ENCODE measurements at places on chromosomes 7 and 10. TPM values are rescaled to one million over a fixed set of nuclear protein-coding genes. Genes with fewer than 3 reads are reported as not detected.
A peak's percentile ranks its signal among the peaks of the same experiment; 100 is the strongest.

- no peak for DNase-seq
Observed at GRCh38 chr10:125231116-125231812, 70.9 kb upstream of the CTBP2 start.

EPO gene
- total RNA-seq: 0.58 TPM

DNA sequence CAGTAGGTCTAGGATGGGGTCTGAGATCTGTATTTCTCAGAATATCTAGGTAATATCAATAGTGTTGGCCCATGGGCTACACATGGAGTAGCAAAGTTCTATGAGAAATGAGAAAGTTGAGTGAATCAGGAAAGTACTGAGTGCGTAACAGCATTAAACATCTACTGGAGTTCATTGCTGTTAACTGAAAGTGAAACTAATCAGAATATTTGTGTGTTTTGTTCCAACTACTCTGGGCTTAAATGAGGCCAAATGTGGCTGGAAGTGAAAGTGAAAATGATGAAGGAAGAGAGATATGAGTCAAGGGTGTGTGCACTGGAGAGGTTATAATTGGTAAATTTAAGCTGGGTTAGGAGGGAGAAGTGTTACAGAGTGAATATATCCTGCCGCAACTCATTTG is 46.5 kb downstream of the TMEM106B start:
- no peak for DNase-seq

PRR15 gene
- 0.77 TPM for total RNA-seq

DNA sequence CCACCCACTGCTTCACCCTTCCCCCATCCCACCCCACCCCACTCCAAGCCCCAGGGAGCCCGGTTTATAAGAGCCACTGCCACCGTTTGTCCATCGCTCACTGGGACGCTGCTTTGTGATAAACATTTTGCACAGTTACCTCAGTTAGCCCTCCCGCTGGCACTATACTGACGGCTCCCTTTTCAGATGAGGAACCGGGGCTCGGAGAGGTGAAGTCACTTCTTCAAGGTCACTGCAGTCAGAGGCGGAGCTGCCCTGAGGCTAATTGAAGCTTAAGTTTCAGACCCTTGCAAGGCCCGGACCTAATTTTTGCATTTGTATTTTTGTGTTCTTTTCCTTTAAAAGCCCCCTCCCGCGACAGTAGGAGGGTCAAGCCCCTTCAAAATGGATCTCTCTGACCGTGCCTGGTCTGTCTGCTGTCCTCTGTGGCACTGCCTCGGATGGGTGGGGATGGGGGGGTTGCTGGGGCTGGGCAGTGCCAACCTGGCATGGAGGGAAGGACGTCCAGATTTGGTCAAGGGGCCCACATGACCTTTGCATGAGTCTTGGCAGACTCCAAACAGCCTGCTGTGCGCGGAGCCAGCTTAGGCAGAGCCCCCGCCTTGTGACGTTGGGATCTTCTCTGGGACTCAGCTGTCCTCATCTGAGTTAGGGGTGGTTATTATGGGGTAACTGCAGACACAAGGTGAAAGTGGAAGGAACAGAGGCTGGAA is 17.7 kb upstream of the NODAL start:
- peak; percentile 42 for DNase-seq

VIPR2 gene
- total RNA-seq: 3.1 TPM

GRID2IP gene
- total RNA-seq: not detected

GIMAP1 gene
- total RNA-seq: not detected

PALD1 gene
- total RNA-seq: 20.4 TPM

- DNase-seq: no peak
Observed at GRCh38 chr10:11218395-11218794, 200.7 kb downstream of the CELF2 start.

HKDC1 gene
- total RNA-seq: 0.30 TPM

GRCh38 chr7:141986923-141987322 is 8.8 kb upstream of the MGAM start:
- no peak for DNase-seq

DNA sequence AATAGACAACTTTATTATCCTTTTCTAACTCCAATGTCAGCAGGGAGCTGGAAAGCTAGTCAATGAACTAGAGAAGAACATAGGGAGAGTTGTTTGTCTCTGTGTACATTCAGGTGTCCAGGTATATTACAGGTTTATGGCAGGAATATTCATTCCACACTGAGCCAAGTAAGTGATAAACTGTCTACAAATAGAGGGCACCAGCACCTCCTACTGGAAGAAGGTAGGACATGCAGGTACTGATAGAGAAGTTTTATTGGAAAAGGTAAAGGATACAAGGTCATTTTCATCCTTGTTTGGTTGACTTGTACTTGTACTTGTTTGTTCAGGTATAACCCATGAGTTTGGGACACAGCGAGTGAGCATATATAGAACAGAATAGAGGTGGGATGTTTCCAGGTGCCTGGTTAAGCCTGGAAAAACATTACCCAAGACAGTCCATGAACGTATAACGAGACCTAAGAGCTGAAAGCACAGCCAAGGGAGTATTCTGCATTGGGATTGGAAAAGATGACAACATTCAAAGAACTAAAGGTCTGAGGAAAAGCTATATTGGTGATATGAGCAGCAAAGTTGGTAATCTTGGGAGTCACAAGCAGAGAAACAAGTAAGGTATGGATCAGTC is 61.4 kb upstream of the PPP1R3C start:
- DNase-seq: peak; percentile 60

GRCh38 chr10:126223512-126224067 is 164.7 kb downstream of the ADAM12 start:
- DNase-seq: no peak

KLF14 gene
- total RNA-seq: not detected

PNLIPRP2 gene
- total RNA-seq: 0.74 TPM

GRCh38 chr7:98562871-98563495 is 54.1 kb upstream of the NPTX2 start:
- no peak for DNase-seq

SH2D4B gene
- 0.11 TPM for total RNA-seq

VPS26A gene
- 35.7 TPM for total RNA-seq

NXPH1 gene
- total RNA-seq: not detected

RBP3 gene
- total RNA-seq: not detected

DNA sequence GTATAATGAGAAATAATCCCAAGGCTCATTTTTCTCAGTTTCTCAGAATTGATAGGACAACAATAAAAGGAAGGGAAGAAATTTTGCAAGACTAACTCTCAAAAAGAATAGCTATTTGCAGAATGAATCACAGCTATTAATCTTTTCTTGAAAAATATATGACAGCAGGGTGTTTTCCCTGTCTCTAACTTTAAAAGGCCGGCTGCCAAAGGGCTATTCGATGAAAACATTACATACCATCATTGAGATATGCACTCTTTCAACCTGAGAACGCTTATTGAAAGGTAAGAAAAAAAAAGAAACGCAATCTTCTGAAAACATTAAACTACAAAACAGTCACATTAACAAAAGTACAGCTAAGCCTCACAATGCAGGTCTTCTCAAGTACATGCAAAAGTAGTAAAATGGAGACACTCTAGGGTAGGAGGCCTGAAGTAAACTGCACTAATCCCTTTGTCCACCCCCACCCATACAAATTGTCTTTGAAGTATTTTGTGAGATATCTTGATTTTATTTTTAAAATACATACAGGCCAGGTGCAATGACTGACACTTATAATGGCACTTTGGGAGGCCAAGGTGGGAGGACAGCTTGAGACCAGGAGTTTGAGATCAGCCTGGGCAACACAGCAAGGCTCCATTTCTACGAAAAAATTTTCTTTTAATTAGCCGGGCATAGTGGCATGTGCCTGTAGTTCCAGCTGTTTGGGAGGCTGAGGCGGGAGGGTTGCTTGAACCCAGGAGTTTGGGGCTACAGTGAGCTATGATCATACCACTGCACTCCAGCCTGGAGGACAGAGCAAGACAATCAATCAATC is 83.0 kb downstream of the PARD3 start:
- DNase-seq: no peak

- no peak for DNase-seq
Observed at GRCh38 chr10:107098326-107098725, 66.2 kb downstream of the SORCS1 start.

ARMH3 gene
- total RNA-seq: 11.8 TPM

- no peak for DNase-seq
Observed at GRCh38 chr7:122515404-122515803, 183.5 kb downstream of the RNF133 start.

DNA sequence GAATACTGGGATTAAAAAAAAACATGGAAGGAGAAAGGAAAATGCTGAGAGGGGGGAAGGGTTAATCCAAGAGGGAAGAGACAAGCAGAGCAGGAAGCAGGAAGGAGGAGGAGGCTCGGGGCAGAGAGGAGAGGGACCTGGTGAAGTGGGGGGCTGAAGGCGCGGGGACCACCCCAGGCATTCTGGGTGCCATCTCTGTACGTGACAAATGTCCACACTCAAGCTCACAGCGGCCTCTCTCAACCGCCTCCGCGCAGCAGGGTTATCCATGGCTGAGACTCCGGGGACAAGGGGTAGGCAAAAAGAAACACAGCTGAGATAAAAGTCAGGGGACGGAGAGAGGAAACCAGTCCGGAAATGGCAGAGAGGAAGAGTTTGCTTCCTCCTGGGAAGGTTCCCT is 33.9 kb downstream of the EN2 start:
- DNase-seq: no peak

- no peak for DNase-seq
Observed at GRCh38 chr7:72674394-72674793, 153.6 kb downstream of the TYW1B start.

DNA sequence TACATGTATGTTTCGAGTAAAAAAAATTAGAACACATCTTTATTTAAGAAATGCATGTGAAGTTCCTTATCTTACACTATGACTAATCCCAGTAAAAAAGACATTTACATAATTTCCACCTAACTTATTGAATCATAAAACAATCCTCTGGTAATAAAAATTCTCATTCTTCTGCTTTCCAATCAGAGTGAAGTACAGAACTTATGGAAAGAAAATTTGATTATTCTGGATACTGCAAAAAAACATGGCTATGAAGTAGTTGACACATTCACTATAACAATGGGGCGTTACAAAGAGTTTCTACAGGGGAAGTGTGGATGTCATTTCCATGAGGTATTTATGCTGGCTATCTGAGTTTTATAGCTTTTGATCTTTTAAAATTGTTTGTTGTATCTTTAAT is 57.7 kb upstream of the WNT16 start:
- no peak for DNase-seq

GRCh38 chr10:8238986-8239385 is 184.5 kb downstream of the GATA3 start:
- no peak for DNase-seq

DNA sequence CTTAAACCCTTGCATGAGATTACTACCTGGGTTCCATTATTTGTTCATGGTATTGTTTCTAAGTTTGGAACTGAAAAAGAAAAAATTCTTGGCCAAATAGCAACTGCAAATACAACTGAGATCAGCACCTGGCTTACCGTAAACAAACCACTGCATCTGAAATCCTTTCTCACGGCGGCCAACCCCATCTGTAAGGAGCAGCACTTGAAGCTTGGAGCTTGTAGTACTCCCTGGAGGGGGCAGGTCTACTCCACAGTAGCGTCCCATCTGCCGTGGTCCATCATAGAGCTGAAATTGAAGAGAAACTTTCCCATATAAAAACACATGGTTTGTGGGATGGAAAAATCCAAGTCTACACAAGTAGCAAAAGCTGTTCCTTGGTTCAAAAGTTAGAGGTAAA is 109.9 kb downstream of the CUBN start:
- DNase-seq: no peak

- DNase-seq: no peak
Observed at GRCh38 chr7:84336303-84336702, 141.7 kb upstream of the SEMA3A start.

ORC5 gene
- total RNA-seq: 14.9 TPM

DNA sequence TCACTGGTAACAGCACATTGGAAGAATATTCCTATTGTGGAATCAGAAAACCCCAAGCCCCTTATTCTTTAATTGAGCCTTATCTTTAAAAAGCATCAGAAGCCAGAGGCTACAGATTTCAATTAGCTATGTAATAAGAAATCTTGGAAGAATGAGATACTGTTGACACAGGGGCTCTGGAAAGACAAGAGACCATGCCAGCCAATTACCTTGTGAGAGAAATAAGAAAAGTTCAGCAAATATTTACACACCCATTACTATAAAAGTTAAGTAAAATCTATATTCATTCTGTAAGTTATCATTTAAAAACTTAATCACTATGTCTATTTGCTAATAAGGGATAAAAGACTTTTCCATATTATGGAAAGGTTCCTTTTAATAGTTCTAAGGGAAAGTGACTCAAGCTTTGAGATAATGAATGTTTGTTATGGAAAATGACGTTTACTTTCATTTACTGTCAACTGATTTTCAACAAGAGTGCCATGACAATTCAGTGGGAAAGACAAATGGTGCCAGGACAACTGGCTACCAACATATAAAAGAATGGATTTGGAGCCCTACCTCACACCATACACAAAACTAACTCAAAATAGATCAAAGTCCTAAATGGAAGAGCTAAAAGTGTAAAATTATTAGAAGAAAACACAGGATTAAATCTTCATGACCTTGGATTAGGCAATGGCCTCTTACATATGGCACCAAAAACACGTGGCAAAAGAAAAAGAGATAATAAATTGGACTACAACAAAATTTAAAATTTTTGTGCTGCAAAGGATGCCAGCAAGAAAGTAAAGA is 28.3 kb downstream of the ZFAND2A start:
- DNase-seq: no peak

GRCh38 chr7:36217961-36218284 is 64.9 kb downstream of the EEPD1 start:
- DNase-seq: no peak

DNA sequence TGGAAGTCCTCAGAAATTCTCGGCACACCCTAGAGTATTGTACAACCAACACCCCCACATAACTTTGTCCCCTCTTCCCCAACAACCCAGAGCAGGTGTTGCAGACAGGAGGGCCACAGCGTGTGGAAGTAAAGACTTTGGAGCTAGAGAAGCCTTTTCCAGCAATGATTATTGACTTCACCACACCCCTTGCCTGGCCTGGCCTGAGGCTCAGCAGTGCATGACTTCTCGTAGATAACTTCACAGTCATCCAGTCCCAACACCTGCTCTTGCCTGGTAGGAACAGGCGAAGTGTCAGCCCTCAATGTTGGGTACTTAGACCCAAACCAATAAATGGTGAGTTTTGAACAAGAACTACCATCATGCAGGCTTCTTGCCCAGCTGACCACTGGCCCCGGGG is 36.7 kb downstream of the GOT1 start:
- no peak for DNase-seq

AQP1 gene
- 0.87 TPM for total RNA-seq

ATP6V0E2 gene
- 14.6 TPM for total RNA-seq

DNA sequence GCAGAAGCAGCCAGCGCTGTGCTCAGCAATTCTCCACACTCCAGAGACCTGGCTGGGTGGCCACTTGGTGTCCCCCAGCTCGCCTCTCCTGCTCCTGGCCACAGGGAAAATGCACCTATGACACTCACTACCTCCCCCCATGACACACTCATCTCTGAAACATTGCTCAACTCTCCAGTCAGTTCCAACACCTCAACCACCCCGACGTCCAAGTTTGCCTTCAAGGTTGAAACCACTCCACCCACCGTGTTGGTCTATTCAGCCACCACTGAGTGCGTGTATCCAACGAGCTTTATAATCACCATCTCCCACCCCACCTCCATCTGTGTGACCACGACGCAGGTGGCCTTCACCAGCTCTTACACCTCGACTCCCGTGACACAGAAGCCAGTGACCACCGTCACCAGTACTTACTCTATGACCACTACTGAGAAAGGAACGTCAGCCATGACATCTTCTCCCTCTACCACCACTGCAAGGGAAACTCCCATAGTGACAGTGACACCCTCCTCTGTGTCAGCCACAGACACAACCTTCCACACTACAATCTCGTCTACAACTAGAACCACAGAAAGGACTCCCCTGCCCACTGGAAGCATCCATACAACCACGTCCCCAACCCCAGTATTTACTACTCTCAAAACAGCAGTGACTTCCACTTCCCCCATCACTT is 2.7 kb downstream of the MUC3A start:
- no peak for DNase-seq

Measured in neural progenitor cell (in vitro differentiated cells).